ENCODE measurements at places on chromosomes 11 and 22.

GRCh38 chr22:50303848-50304527 lies 3.5 kb downstream of the PLXNB2 start:
- no peak for DNase-seq

DNA sequence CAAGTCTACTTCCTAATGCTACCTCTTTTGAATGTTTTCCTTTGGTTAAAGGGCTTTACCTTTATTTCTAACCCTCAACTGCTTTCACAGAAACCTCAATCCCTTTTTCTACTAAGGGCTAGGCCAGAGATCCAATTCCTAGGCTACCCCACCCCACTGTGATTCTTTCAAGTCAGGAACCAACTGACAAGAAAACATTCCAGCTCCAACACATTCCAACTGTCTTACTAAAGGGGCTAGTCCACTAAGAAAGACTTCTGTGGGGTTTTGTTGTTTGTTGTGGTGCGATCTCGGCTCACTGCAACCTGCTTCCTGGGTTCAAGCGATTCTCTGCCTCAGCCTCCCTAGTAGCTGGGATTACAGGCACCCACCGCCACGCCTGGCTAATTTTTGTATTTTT lies 151.3 kb downstream of the APOL5 start:
- DNase-seq: no peak

DNA sequence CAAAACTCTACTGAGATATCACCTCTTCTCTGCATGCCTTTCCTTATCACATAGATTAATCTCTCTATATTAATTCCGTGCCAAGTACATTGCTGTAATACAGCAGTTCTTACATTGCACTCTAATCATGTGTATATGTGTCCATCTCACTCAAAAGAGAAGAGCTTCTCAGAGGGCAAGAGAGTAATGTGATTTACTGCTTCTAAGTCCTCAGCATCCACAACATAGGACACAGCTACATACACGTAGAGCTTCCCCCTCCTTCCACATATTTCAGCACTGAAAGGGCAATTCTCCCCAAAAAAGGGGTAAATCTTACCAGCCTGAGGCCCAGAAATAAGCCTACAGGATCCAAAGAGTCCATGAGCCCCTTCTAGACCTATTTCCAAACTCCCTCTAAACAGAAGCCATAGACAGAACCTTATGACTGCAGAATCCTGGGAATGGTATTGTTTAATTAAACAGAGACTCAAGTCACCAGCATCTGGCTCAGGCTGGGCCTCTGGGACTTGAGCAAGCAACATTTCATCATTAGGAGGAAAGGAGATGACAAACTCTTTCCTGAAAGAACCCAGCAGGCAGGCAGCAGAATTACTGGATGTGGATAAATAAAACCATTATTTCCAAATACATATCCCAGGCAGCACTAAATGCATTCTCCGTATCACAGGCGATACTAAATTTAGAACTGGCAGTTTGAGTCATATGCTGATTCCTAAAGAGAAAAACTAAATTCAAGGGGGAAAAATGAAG lies 87.2 kb downstream of the KCNC1 start:
- no peak for DNase-seq

- no peak for DNase-seq
Observed at GRCh38 chr11:103125462-103125861, 16.2 kb downstream of the DYNC2H1 start.

GRCh38 chr22:39278040-39278439 lies 33.3 kb upstream of the PDGFB start:
- DNase-seq: no peak

- peak; percentile 44 for DNase-seq
Observed at GRCh38 chr11:122743949-122744348, 88.4 kb downstream of the UBASH3B start.

DNA sequence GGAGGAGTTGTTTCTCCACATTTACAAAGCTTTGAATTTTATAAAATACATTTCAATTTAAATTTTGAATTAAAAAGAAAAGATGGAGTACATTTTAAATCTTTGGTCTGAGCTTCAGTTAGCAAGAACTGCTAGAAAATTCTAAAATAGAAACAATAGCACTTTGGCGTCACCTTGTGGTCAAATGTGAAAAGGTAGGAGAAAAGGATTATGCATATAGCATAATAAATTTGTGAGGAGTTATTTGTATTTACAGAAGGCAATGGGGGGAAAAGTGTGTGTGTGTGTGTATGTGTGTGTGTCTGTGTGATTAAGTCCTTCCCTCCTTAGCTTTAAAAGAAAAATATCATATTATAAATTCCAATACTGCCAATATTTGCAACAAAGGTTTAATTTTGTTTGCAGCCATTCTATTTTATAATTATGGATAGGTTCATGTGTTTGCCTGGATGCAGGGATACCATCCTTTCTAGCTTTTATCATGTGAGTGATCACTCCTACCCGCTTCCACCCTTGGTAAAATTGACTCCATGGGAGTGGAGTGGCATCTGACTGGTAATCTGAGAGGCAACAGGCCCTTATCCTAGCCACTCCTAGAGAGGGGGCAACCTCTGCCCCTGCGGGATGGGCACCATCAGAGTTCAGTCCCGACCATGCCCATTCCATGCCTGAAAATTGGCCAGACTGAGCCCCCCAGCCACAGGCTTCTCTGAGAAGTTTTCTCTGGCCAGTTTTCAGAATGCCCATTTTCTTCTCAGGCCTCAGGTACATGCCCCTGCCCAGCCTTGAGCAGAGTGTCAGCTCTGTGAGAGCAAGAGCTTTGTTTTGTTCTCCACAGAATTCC lies 13.6 kb upstream of the LGR4 start:
- DNase-seq: no peak

DNA sequence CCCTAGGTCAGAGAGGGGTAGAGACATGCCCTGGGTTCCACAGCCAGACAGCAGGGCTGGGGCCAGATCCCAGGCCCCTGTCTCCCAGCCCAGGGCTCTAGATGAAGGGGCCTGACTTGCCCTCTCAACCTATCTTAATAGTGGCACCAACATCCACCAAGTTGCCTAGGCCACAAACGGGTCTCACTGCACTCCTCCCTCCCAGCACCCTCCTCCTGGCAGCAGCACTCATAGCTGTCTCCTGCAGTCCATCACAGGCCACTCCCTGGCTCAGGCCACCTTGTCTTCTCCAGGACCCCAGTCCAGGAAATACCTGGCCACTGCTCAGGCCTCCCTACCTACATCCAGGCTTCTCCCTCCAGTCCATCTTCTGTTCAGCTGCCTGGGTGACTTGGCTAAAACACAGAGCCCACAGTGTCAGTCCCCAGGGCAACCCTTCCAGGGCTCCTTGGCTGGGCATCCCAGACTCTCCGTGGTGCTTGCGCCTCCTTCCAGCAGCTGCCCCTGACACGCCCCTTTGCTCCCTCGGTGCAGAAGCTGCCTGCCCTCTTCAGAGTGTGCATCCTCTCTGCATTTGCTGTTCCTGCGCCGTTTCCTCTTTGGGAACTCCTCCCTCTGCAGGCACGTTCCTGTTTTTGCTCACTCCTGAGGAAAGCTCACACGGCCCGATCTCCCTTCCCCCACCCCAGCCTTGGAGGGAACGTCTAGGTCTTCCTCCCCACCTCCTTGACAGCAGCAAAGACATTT lies 40.5 kb downstream of the LRRC32 start:
- no peak for DNase-seq

DNA sequence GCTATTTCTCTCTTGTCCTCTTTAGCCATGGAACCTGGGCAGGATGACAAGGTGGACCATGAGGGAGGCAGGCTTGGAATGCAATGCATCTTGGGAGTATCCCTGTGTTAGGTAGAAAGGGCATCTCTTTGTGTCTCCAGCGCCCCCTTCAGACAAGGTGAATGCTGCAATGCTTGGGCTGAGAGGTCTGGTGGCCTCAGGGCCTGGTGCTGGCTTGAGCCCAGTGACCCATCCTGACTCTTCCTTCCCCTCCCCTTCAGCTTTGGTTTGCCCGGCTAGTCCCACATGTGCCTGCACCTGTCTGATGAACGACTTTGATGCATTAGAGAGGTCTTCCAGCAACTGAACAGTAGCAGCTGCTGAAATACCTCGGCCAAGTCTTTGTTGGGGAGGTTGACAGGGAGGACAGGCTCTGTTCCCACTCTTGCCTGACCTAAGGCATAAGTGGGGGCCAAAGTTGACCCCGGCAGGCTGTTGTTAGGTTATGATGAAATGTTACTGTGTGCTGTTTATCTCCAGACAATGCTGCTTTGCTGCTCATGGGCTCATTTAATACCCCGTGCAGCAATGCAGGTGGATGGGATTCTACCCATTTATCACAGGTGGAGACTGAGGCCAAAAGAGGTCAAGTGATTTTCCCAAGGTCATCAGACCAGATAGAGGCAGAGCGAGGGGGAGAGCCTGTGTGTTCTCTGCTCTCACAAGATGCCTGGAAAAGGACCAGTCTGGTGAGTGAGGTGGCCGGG lies 22.5 kb downstream of the MYO18B start:
- DNase-seq: no peak

GRCh38 chr22:17638432-17639246 lies at the start of gene BCL2L13:
TSS of gene BCL2L13 (plus strand) at chr22:17638757. CDS start at chr22:17655712, 16,955 bp downstream.
- peak; percentile 78 for DNase-seq

- DNase-seq: no peak
Observed at GRCh38 chr11:6556139-6556949, 47.1 kb downstream of the RRP8 start.

DNA sequence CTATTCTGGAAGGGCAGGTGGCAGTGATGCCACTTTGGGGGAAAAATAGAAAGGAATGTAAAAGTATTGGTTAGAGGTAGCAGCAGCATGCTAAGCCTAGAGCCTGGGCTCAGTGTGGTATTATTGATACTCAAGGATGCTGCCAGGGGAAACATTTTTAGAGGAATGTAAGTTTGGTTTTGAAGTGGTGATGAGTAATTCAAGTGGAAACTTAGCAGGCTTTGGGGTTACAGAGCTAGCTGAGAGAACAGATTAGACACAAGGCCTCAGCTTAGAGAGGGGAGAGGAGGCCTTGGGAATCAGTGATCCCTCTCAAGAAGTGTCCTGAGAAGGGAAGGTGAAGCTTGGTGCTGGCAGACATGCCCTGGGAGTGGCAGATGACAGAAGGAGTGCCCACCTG lies 32.9 kb upstream of the DDI1 start:
- no peak for DNase-seq

DNA sequence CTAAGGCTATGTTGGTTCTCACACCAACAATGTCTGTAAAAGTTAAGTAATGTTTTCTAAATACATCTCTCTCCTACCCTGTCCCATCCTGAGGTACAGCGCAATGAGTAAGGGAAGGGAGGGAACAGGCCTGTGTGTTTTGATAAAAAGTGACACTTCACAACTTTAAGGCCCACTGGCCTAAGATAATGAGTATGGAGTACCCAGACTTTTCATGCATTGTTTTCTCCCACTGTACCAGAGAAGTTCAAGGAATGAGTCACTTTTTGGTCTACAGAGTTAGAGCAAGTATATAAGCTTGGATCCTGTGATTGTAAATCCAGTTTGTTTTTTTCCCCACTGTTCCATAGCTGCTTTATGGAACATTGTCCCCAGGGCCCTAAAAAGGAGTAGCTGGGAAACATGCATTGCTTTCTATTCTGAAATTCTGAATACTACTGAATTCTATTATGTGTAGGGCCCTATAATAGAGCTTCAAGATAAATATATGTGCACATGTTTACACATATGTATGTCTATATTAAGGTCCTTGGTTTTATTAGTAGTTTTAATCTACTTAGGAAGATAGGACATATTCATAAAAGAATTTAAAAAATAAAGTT lies 29.8 kb downstream of the KCNE3 start:
- DNase-seq: no peak

DNA sequence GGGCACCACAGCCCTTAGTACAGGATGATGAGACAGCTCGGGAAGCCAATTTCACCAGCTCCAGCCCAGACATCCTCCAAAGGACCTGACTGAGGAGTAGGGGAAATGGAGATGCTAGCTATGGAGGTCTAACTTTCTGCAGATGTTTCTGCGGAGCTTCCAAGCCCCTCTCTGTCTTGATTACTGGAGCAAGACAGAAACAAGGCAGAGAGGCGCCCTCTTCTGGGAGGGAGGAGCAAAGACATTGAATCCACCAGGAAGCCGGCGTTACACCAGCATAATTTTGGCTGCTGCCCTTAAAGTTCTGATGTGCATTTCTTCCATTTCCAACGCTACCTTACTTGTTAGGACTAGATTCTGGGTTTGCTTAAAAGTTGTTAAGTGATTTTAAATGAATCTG lies 107.3 kb upstream of the HSD17B12 start:
- DNase-seq: no peak

DNA sequence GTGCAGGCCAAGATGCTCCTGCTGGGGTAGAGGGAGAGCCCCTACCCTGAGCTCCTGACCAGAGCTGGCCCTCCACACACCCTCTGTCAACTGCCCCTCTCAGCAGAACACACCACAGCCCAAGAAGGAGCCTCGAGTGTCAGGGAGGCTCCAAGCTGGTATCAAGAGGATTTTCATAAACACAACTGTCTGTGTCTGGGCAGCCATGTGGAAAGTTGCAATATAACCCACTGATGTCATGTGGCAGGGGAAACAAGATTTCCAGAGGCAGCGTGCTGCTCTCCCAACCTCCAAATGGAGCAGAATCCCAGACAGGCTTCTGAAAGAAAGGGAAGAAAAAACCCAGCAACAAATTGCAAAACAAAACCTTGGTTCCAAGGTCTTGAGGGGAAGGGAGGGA lies 569.9 kb downstream of the BUD13 start:
- DNase-seq: no peak

GRCh38 chr11:120652705-120653335 lies 141.3 kb downstream of the GRIK4 start:
- DNase-seq: no peak

DNA sequence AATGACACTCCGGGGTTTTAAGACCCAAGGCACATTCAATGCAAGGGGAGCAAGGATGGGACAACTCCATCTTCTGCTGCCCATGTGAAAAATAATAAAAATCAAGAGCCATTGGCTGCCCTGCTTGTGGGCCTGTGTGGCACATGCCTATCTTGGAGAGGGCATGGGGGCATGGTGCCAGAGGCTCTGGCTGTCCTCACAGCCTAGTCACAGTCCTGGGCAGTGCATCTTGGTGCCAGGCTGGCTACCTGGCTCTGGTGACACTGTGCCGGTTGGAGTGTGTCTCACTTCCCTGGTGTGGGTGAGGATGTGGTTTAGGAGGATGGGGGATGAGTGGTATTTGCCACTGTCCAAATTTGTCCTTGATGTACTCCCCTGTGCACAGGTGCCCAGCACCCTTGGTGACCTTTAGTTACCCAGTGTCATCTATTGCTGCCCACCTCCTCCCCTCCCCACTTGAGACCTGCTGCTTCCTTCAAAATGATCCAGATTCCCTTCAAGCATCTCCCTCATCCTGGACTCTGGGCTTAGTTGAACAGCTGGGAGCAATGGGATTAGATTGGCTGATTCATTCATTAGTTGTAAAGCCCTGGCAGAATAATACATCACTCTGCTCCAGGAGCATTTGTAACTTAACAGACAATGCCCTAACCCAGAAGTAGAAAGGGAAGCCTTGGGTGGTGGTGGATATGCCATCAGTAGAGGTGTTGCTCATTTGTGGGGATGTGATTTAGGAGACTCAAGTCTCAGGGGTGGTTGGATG lies 4.6 kb downstream of the TMEM86A start:
- no peak for DNase-seq

DNA sequence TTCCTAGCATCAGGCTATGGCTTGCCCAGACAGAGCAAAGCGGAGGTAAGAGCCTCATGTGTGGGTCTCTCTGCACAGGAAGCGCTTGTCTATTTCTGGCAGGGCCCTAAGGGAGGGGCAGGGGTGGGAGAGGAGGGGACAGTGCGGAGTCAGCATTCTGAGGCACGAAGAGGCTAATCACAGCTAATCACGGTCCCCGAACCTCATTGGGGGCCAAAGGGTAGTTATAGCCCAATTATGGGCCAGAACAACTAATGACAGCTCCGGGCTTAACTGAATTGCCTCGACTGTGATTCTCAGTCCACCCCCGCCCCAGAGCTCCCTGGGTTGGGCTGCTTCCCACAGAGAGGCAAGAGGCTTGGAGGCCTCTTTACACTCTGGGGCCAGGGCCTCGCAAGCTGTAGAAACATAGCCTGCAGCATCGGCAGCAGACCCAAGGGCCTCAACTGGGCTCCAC lies 72.7 kb upstream of the PRDM11 start:
- no peak for DNase-seq
